Activated T-helper 1 cell treated with anti-CD3 and anti-CD28 coated beads, Interleukin-2, amount 50 U/mL, for 16 hours (primary cell): ENCODE measurements at places on chromosomes 13 and 19.

GRCh38 chr19:44741841-44742329, 6.6 kb upstream of the BCL3 start:
- no peak for DNase-seq

- DNase-seq = no peak
Observed at GRCh38 chr19:5406816-5407215, 48.4 kb upstream of the ZNRF4 start.

GRCh38 chr19:34645551-34645950, 31.4 kb downstream of the SCGB2B2 start:
- no peak for DNase-seq

DNA sequence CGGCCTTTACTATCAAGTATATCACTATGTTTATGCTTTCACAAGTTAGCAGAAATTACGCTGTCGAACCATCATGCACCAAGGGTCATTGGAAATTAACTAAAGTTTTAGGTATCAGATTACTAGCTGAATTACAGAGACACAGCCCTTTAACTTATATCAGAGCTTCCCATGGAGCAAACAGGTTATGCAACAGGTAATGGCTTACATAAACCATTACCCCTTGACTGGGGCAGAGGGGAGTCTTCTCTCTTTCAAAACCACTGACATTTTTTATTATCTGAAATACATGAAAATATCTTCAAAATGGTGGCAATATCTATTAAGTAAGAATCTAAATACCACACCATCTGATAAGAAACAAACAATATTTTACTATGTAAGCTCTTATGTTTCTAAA, 1692.9 kb upstream of the SLC10A2 start:
- no peak for DNase-seq

DNA sequence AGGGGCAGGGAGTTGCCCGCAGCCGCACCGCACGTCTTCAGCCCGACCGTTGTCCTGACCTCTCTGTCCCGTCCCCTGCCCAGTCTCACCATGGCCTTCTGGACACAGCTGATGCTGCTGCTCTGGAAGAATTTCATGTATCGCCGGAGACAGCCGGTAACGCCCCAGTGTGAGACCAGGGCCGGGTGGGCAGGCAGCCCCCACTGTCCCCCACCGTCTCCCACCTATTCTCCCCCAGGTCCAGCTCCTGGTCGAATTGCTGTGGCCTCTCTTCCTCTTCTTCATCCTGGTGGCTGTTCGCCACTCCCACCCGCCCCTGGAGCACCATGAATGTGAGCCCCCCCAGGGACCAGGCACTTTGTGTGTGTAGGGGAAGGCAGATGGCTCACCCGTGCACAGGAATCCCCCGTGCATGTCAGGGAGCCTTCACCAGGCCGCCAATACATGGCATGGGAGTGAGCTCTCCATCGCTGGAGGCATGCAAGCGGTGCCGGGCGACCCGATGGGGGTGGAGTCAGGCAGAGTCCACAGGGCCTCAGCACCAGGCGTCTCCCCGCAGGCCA, 1.4 kb downstream of the ABCA7 start:
- DNase-seq = no peak

GRCh38 chr13:113169277-113170272, 11.1 kb downstream of the PROZ start:
- no peak for DNase-seq

GRCh38 chr13:73223372-73223781, 164.6 kb downstream of the KLF5 start:
- no peak for DNase-seq
